Naive B cell (primary cell): ENCODE measurements at places on chromosomes 1 and 21.

DNA sequence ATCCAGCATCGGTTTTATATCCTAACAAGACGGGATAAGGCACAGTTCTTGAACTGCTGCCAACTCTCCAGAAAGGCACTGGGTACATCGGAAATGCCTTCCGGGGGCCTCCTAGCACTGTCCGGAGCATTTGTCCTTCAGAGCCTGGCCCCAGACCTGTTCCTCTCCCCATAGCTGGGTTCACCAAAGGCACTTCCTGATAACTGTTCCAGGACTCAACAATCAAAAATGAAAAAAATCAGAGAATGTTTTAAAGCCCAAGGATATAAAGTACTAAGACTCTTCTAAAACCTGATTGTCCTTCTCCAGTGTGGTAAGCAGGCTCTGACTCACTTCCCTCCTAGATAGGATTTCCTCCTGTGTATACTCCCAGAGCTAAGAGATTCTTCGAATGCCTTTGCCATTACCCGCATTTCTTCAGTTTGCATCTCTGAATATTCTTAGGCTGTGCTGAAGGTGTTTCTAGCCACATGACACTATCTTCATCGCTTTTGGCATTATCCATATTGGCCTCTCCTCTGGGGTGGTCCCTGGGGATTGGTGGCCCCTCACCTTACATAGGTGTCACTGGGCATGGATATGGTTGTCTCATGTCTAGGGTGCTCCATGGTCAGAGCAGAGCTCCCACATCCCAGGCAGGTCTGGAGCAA lies 112.9 kb downstream of the ZBTB18 start:
- no peak overlapping the region for H3K4me3 ChIP-seq
- no peaks in the 10 kb centered on the region for H3K4me1 ChIP-seq
- no peaks in the 10 kb centered on the region for H3K27me3 ChIP-seq

- no peaks in the 10 kb centered on the region for H3K36me3 ChIP-seq
- peak overlapping the region; percentile 80 for H3K4me3 ChIP-seq
- H3K27ac ChIP-seq, result no peak overlapping the region
- DNase-seq, result no peak
- H3K4me1 ChIP-seq, result peaks cover 12% of the 10 kb centered on the region
Observed at GRCh38 chr1:201172999-201173610, 17.5 kb upstream of the IGFN1 start.

DNA sequence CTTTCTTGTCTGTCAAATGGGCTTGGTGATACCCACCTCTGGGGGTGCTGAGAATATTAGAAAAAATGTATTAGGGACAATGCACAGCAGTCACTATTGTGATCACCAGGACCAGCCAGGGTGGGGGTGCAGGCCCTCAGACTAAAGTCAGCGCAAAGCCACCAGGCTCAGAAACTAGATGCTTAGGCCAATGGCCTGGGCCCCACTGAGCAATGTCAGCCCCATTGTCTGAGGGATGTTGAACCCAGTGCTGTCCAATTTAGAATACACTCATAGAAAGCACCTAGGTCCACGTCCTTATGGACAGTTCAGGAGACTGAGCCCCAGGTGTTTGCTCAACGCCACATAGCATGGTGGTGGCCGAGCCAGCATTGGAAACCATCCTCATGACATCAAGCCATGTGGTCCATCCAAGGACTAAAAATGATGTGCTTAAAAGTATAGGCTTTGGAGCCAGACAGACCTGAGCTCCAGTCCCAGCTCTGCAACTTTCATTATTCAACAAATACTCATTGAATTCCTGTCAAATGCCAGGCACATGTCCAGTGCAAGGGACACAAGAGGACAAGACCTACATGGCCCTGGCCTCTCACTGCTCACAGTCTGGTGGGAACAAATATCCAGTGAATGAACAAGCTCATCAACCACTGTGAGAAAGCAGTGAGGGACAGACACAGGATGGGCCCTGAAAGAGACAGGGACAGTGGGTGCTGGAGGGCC lies 273.8 kb downstream of the MATN1 start:
- no peak for DNase-seq
- H3K4me1 ChIP-seq, result no peaks in the 10 kb centered on the region
- H3K4me3 ChIP-seq, result no peak overlapping the region

DNA sequence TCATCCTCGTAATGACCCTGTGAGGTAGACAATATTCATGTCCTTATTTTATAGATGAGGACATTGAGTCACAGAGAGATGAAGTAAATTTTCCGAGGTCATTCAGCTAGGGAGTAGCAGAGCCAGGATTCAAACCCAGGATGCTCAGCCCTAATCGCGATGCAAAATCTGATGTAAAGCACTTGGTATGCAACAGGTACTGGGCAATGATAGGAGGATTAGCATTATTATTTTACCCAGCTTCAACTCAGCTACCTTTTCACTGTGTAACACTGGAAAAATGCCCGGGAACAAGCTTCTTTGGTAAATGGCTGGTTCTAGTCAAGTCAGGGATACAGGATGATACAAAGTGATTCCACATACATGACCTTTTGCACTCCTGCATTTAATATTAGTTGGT lies 88.7 kb downstream of the ATP1A1 start:
- no peak overlapping the region for H3K4me3 ChIP-seq
- H3K36me3 ChIP-seq, result no peaks in the 10 kb centered on the region
- H3K27ac ChIP-seq, result no peak overlapping the region
- DNase-seq, result no peak

GRCh38 chr1:79603843-79604242 lies 597.3 kb upstream of the ADGRL4 start:
- H3K27me3 ChIP-seq, result no peaks in the 10 kb centered on the region
- no peaks in the 10 kb centered on the region for H3K36me3 ChIP-seq
- no peak overlapping the region for H3K27ac ChIP-seq
- no peaks in the 10 kb centered on the region for H3K4me1 ChIP-seq

DNA sequence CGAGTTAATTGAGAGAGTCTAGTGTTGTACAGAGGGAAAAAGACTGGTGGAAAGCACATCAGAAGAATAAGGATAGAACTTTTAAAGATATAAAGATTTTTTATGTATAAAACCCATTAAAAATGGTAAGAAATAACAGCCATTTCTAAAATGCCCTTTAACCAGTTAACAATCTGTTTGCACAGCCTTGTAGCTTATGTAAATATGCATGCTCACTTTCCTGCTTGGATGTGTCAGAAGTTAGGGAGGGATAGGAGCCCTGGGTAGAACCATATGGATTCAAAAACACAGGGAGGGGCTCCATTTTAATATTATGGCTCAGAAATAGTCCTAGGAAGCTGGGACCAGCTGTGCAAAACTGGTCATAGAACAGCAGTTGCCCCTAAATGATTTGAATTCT lies 4.5 kb upstream of the EDEM3 start:
- no peak for DNase-seq
- H3K36me3 ChIP-seq, result peaks cover 7% of the 10 kb centered on the region

DNA sequence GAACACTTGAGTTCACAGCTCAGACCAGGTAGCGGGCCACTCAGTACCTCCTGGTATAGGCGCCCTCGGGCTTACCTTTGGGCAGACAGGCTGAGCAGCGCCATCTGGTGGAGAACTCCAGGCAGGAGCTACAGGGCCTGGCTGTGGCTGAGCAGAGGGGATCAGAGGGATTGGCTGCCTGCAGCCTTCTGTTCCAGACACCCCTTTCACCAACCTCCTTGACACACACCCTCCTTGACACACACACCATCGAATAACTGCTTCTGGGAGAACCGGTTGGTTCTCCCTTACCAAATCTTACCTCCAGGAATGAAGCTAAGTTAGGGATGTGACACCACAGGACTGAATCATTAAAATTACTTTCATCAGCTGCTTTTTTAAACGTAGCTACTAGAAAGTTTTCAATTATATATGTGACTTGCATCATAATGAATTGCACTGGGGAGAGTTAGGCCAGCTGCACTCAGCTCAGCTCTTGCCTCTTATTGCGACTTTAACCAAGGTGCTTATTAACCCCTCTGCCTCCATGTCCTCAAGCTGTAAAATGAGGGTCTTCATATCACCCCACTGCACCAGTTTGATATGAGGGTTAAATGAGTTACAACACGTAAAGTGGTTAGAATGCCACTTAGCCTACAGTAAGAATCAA lies 6.6 kb downstream of the LIN28A start:
- no peaks in the 10 kb centered on the region for H3K4me1 ChIP-seq
- H3K27ac ChIP-seq, result no peak overlapping the region
- no peaks in the 10 kb centered on the region for H3K36me3 ChIP-seq
- no peak overlapping the region for H3K4me3 ChIP-seq
- peak; percentile 74 for DNase-seq

DNA sequence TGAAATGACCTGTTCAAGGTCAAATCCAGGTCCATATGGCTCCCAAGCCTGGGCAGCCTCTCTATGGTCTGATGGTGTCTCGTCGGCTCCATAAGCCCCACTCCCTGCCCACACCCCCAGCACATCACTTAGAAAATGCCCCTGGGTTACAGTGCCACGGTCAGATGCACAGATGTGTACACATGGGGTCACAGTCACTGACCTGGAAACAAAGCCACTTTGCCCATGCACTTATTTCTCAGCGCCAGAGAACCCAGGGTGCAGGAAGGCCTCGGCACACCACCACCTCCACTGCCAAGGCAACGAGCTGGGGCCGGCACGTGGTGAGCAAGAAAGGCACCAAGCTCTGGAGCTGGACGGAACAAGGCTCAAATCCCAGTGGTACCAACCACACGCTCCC lies 24.7 kb downstream of the IFFO2 start:
- no peak overlapping the region for H3K27ac ChIP-seq
- H3K4me3 ChIP-seq, result no peak overlapping the region
- H3K4me1 ChIP-seq, result peaks cover 75% of the 10 kb centered on the region
- DNase-seq, result no peak

DNA sequence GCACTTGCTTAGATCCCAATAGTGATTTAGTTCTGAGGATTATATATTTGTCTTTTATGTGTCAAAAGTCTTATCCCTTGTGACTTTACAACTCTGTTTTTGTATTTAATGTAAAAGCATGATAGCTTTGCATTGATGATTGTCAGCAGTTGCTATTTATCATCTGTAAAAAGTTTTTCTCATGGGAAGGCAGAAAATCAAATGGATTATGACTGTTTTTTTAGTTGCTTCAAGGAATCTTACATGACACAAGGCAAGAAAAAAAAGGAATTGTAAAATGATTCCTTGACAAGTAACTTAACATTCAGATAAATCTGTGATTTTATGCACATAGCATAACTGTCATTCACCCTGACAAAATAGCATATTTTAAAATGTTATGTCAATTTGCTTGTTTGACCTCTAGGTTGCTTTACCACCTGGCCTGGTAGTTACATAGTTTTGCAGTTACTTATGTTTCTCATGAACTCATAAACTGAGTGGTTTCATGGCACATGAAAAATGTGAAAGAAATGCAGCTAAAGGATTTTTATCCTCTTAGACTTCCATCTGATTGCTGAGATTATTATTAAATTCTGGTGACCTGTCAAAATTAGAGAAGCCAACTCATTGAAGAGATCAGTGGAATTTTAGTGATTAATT lies 622.6 kb downstream of the ADGRL2 start:
- DNase-seq, result no peak
- H3K27me3 ChIP-seq, result no peaks in the 10 kb centered on the region
- no peaks in the 10 kb centered on the region for H3K36me3 ChIP-seq
- H3K4me1 ChIP-seq, result no peaks in the 10 kb centered on the region
- H3K27ac ChIP-seq, result no peak overlapping the region
- no peak overlapping the region for H3K4me3 ChIP-seq

DNA sequence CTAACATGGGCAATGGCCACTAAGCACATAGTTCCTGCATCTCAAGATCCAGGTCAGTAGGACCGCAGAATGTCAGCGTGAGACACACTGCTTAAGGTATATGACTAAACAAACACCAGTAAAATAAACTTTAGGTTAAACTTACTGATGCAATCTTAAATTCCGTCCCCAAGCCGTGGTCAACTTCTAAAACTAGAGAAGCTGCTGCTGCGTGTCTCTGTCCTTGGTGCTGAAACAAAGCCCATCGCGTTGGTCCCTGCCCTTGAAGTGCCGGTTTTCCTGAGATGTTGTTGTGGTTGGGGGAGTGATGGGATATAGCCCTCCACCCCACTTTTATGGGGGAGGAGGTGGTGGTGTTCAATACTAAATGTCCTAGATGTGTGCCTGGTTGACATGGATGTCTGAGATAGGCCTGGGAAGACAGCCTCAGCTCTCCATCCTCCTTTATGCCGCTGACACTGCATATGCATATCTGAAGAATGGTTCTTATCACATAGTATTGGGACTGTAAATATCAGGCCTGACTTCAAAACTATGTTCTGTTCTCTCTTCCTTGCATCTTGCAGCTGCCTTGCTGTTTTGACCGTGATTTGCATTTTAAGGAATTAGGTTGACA lies 72.0 kb upstream of the KCNA3 start:
- peaks cover 52% of the 10 kb centered on the region for H3K27me3 ChIP-seq
- no peak overlapping the region for H3K27ac ChIP-seq
- no peaks in the 10 kb centered on the region for H3K36me3 ChIP-seq
- H3K4me1 ChIP-seq, result no peaks in the 10 kb centered on the region
- H3K4me3 ChIP-seq, result no peak overlapping the region

DNA sequence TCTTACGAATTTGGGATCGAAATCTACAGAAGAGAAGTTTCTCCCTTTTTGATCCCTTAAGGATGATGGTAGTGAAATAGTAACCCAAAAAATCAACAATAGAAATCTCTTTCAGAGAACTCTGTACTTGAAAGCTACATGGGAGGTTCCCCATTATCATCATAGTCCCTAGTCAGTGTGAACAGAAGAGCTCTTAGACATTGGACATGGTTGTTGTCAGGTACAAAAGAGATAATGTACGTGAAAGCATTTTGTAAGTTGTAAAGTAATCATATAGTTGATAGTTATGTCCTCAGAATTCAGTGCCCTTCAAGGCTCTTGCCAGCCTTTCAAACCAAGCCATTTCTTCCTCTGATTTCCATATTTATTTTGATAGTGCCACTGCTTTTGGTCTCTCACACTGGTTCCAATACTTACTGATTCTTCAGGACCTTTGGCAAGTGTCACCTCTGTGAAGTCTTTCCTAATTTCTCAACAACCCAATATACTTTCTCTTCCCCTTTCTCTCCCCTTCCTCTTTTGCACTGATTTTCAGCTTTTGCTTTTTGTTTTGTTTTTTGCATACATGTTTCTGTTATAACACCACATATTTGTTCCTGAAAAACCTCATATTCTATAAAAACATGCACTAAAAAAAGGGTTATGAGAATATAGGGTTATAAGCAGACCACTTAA lies 22.4 kb downstream of the VPS45 start:
- H3K4me3 ChIP-seq, result peak overlapping the region; percentile 69
- H3K4me1 ChIP-seq, result peaks cover 31% of the 10 kb centered on the region
- H3K27ac ChIP-seq, result peak overlapping the region; percentile 81
- H3K27me3 ChIP-seq, result no peaks in the 10 kb centered on the region
- no peaks in the 10 kb centered on the region for H3K36me3 ChIP-seq
- DNase-seq, result peak; percentile 66

- DNase-seq, result no peak
- peaks cover 12% of the 10 kb centered on the region for H3K4me1 ChIP-seq
- H3K27ac ChIP-seq, result peak overlapping the region; percentile 82
Observed at GRCh38 chr1:36279110-36279788, 26.9 kb upstream of the SH3D21 start.

DNA sequence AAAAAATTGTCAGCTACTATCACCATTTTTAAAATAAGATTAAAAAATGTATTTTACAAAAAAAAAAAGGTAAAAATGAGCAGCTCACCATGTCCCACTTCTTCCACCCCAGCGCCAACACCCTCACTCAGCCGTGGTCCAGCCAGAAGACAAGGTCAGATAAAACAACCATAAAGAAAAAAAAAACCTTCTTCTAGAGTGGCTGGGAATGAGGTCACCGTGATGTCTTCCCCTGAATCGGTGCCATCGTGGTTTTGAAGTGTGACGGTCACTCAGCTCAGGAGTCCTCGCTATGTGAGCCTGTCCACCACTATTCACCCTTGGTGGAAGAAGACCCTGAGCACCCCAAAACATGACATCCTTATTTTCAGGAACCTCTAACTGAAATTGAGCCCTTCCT lies 38.1 kb downstream of the B3GALT5 start:
- no peak for DNase-seq
- H3K27ac ChIP-seq, result no peak overlapping the region
- no peaks in the 10 kb centered on the region for H3K36me3 ChIP-seq
- H3K4me1 ChIP-seq, result no peaks in the 10 kb centered on the region
- H3K4me3 ChIP-seq, result no peak overlapping the region
